ENCODE measurements at places on chromosomes 4 and X. TPM values are rescaled to one million over a fixed set of nuclear protein-coding genes. Genes with fewer than 3 reads are reported as not detected.

GUCY1B1 gene
- 34.9 TPM for total RNA-seq

HDX gene
- total RNA-seq = 5.3 TPM

- H3K36me3 ChIP-seq = no peaks in the 10 kb centered on the region
- peaks cover 29% of the 10 kb centered on the region for H3K4me1 ChIP-seq
- DNase-seq = no peak
- peak overlapping the region; percentile 78 for H3K27ac ChIP-seq
- no peaks in the 10 kb centered on the region for H3K27me3 ChIP-seq
- H3K4me3 ChIP-seq = no peak overlapping the region
These were observed 24.5 kb upstream of the MSN start for GRCh38 chrX:65642914-65643491.

- H3K4me1 ChIP-seq = no peaks in the 10 kb centered on the region
- no peak overlapping the region for H3K4me3 ChIP-seq
- no peaks in the 10 kb centered on the region for H3K27me3 ChIP-seq
- no peak overlapping the region for H3K27ac ChIP-seq
- H3K36me3 ChIP-seq = no peaks in the 10 kb centered on the region
These were observed 656.9 kb upstream of the CPEB2 start for GRCh38 chr4:14345356-14345775.

DNA sequence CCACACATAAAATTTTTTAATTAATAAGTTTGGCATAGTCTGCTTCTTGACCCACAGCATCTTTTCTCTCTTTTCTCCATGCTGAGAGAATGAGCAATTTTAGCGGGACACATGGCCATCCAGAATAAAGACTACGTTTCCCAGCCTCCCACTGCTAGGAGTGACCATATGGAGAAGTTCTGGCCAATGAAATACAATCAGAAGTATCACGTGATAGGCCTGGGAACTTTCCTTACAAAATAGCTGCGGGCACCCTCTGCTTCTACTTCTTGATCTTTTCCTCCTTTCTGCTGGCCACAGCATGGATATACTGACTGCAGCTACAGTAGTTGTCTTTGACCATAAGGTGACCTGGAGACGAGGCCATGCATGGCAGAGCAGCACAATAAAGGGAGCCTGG lies 348.0 kb downstream of the BCOR start:
- H3K36me3 ChIP-seq = no peaks in the 10 kb centered on the region
- peaks cover 3% of the 10 kb centered on the region for H3K27me3 ChIP-seq
- H3K27ac ChIP-seq = peak overlapping the region; percentile 19
- DNase-seq = no peak
- peaks cover 14% of the 10 kb centered on the region for H3K4me1 ChIP-seq

DNA sequence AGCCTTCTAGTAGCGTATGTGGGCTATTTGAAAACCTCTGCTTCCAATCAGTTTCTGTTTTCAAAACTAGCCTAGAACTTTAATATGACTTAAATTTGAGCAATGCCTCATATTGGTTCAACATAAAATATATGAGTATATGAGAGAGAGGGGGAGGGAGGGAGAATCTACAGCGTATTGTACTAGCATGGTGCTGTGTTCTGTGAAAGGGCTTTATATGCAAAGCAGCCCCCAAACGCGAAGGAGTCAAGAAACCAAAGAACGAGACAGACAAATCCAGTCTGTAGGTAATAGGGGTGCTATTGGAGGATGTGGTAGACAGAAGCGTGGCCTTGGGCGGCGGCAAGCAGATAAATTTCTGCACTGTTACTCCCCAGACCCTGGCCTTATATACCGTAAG lies 784 bp upstream of the ANXA5 start:
- H3K27ac ChIP-seq = peak overlapping the region; percentile 98
- H3K27me3 ChIP-seq = no peaks in the 10 kb centered on the region
- no peak for DNase-seq
- H3K4me1 ChIP-seq = peaks cover 14% of the 10 kb centered on the region
- no peaks in the 10 kb centered on the region for H3K36me3 ChIP-seq

- no peak for DNase-seq
- H3K4me1 ChIP-seq = no peaks in the 10 kb centered on the region
- peaks cover 8% of the 10 kb centered on the region for H3K36me3 ChIP-seq
These were observed 212.8 kb upstream of the PACRGL start for GRCh38 chr4:20487446-20487845.

DNA sequence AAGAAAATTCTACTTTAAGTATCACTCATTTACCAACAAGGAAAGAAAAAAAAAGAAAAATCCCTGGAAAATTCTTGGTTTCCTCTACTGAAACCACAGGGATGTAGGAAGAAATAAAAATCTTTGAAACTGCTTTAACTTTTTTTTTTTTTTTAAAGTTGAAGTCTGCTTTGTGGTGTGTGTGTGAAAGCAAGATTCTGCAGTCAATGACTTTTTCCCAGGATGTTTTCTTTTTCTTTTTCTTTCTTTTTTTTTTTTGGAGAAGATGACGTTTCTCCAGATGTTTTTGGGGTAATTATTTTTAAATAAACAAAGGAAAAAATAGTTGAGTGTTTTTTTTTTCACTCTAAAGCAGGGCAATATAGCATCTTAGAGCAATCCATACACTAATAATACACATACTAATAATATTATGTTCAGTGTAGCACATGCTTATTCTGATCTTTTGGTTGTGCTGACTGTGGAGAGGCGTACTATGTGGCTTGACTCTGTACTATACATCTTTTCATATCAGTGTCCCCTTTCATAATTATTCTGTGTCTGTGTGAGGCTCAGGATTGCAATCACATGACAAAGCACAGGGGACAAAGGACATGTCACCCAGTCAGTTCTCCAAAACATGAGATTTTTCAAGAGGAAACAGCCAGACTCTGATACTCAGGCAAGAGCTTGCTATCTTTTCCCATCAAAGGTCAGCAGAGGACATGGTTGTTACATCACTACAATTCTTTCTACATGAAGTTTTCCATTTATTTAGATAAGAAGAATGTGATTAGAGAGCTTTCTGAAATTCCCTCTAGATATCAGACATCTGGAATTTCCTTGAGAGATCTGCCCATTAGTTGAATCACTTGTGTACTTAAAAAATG lies 111.0 kb downstream of the PDE5A start:
- DNase-seq = no peak
- peaks cover 47% of the 10 kb centered on the region for H3K36me3 ChIP-seq
- peaks cover 2% of the 10 kb centered on the region for H3K4me1 ChIP-seq
- H3K27me3 ChIP-seq = no peaks in the 10 kb centered on the region
- no peak overlapping the region for H3K4me3 ChIP-seq

DNA sequence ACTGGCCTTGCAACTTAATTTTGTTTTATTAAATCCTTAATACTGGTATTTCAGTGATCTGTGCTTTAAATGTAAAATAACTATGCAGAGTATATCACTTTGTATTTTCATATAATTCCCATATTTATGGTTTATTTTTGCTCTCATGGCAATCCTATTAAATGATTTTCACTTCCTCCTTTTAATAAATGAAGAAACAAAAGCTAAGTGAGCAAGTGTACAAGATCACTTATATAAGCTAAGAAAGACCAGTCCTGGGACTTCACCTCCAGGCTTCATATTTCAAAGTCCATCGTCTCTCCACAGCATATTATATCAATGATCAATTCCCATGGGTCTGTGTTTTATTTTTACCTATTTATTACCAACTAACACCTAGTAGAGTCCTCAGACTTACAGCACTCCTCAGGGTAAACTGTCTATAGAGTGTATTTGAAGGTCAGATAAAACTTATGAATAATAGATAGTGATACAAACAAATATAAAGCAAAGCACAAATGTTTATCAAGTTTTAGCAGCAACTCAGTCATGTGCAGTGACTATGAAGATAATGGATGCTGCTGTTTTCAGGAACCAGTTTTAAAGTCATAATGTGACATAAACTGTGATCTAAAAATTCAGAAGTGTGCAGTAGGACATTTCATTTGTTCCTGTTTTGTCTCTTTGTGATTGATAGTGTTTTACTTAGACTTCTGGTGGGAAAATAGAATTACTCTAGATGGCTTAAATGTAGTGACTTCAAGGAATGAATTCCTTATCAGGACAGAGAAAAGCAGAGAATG lies 56.8 kb downstream of the ARHGAP24 start:
- no peaks in the 10 kb centered on the region for H3K4me1 ChIP-seq
- no peak for DNase-seq
- H3K27me3 ChIP-seq = no peaks in the 10 kb centered on the region
- no peaks in the 10 kb centered on the region for H3K36me3 ChIP-seq
- H3K27ac ChIP-seq = no peak overlapping the region

DNA sequence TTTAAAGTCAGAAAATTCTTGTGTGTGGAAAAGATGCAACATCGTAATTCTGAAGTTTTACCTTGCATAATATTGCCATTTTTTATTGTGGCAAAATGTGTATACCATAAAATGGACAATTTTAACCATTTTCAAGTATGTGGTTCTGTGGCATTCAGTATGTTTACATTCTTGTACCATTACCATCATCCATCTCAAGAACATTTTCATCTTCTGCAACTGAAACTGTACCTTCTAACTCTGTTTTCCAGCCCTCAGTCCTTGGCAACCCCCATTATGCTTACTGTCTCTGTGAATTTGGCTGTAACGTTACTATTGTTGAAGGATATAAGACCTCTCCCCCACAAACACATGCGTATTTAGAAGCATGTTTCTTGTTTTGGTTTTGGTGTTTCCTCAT lies 123.2 kb downstream of the BMPR1B start:
- no peak overlapping the region for H3K4me3 ChIP-seq
- DNase-seq = no peak
- no peaks in the 10 kb centered on the region for H3K4me1 ChIP-seq
- H3K27me3 ChIP-seq = no peaks in the 10 kb centered on the region
- no peak overlapping the region for H3K27ac ChIP-seq
- H3K36me3 ChIP-seq = no peaks in the 10 kb centered on the region

DNA sequence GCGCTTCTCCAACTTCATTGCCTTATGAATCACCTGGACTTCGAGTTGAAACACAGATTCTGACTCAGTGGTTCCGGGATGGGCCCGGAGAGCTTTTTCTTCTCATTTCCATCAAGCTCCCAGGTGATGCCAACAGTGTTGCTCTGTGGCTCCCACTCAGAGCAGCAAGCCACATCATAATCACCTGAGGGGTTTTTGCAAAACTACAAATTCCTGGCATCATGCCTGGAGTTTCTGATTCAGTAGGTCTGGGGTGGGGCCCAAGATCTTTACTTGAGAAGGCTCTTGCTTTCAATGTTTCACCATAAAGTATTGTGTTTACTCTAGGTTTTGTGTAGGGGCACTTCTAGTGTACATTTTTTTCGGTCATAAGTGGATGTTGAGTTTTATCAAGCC lies 7.0 kb downstream of the MTM1 start:
- no peaks in the 10 kb centered on the region for H3K36me3 ChIP-seq
- no peak overlapping the region for H3K27ac ChIP-seq
- H3K4me3 ChIP-seq = no peak overlapping the region
- H3K4me1 ChIP-seq = no peaks in the 10 kb centered on the region
- no peak for DNase-seq
